H4 (cell line): ENCODE measurements at places on chromosomes 2 and 18. TPM values are rescaled to one million over a fixed set of nuclear protein-coding genes. Genes with fewer than 3 reads are reported as not detected.

GRCh38 chr2:36589230-36589630, 8.7 kb downstream of the FEZ2 start:
- DNase-seq = no peak

DNA sequence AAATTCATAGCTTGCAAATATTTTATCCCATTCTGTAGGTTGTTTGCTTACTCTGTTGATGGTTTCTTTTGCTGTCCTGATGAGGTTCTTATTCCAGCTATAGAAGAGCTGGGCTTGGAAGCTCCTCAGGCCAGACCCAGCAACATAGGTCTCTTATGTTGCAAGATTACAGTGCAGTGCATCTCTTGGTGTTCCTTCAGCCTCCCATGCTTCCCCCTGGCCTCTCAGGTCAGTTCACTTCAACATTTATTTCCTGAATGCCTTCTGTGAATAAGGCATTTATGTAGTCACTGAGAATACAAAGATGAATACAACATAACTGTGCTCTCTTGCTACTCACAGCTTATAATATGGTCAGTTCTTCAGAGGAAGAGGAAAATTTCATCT, 179.0 kb upstream of the SLC39A10 start:
- no peak for DNase-seq

DNA sequence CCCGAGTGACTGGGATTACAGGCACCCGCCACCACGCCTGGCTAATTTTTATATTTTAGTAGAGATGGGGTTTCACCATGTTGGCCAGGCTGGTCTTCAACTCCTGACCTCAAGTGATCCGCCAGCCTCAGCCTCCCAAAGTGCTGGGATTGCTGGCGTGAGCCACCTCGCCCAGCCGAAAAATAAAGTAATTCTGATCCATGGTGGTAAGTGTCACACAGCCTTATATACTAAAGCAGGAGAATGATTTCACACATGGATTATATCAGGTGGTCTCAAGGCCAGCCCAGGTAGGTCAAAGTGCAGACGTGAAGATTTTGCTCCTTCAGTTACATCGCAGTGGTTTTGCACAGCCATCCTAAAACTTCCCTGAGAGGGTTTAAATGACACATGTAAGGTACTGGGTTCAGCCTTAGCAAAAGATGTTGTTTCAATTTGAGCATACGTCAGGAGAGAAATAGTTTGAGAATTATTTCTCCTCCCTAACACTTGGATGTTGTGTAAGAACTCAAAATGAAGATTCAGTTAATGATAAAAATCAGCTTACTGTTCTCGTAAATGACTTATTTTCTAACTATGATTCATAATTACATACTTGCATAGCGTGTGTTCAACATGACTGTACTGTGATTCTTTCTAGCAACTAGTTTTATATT, 93.0 kb upstream of the SLC39A10 start:
- DNase-seq = no peak

DNA sequence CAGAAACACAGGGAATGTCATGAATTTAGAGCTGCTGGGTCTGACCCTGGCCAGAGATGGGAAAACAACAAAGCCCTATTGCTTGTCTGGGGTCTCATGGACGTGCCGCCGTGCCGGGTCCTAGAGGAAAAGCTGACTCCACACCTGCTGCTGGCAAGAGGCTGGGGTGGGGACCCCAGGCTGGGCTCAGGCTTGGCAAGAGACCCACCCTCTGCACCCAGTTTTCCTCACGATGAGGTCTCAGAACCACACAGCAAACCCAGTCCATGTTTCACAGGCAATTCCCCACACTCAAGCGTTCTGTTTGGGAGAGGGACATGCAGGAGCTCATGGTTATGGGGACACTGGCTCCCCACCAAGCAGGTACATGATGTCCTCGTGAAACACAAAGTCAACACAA, 367.3 kb upstream of the SALL3 start:
- no peak for DNase-seq

- no peak for DNase-seq
These were observed 331.7 kb downstream of the MEIS1 start for GRCh38 chr2:66766582-66766981.

DNA sequence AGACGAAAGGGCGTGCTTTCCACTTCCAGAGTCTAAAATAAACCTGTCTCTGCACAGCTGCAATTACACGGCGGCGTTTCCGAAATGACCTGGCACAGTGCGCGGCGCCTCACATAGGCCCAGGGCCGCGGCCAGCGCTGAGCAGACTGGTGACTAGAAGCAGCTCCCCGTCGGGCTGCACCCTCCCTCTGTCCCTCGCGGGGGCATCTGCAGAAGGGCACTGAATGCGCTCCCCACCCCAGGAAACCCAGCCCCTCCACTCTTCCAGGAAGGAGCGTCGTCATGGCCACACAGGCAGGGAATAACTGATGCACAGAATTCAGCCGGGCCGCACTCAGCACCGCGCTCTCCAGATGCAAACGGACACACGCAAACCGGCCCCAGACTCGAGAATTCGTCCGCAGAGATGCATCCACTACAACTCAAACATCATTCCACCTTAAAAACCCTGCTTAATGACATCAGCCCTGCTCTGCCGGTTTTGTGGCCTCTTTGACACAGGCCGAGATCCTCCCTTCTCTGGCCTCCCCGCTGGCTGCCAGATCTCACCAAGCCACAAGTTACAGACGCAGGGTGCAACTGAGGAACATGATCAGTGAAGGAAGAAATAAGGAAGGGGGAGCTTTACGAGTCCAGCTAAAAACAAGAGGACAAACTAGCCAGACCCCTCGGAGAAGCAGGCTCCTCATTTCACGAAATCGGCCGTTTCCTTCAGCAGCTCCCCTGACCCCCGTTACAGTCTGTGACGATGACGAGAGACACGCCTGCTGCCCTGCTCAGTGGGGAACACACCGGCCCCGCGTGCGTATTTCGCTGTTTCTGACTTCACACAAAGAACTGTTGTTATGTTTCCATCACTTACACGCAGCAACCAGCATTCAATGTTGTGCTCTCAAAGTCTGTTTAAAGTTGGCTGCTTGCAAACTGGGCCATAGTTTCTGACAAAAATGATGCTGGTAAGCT, 40.2 kb downstream of the MBP start:
- no peak for DNase-seq

DNA sequence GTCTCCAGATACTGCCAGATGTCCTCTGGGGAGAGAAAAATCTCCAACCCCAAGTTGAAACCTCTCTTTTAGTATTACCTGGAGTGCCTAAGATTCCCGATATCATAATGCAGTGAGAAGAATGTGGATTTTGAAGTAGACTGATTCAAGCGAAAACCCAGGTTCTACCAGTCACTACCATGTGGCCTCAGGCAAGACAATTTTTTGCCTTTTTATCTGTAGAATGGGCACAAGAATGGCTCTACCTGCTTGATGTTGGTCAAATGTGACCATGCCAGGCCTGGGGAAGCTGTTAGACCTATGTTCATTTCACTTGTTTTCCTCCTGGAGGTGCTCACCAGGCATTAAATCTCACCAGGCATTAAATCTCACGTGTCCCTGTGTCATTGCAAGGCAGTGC, 131.3 kb downstream of the DDX1 start:
- DNase-seq = no peak

- DNase-seq = no peak
These were observed 52.4 kb upstream of the SIX3 start for GRCh38 chr2:44889096-44889495.

DNA sequence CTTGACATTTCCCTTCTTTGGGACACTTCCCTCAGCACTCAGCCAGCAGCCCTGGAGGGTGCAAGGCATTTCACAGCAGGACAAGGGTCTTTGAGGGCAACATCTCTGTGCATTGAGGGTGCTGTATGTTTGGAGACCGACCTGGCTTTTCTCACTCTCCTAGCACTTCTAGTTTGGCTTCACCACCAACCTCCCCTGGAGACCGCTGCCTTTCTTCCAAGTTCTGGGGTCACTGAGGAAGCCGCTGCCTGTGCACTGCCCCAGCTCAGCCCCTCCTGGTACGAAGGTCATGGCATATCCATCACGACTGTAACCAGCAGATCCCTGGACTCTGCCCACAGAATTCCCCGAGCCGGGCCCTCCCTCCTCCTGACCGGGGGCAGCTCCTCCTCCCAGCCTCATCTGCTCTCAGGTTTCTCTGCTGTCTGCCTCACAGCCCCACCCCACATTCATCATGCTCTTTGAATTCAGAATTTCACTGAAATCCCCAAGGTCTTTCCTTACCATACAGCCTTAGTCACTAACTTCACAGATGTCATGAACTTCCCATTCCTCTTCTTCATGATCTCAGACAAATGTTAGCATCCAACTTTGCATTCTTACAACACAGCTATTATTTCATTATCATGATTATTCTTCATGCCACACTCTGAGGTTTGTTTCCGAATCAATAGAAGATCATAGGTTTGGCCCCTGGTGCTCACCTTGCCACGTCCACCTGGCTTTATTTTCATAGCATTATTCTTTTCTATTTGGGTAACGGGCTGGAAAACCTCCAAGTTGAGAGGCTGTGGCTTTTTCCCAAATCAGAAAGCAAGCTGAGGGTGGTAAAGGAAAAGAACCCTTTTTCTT, 113.0 kb upstream of the COPS8 start:
- DNase-seq = peak; percentile 23

GRCh38 chr2:19711470-19712372, 190.1 kb downstream of the TTC32 start:
- DNase-seq = peak; percentile 74

DNA sequence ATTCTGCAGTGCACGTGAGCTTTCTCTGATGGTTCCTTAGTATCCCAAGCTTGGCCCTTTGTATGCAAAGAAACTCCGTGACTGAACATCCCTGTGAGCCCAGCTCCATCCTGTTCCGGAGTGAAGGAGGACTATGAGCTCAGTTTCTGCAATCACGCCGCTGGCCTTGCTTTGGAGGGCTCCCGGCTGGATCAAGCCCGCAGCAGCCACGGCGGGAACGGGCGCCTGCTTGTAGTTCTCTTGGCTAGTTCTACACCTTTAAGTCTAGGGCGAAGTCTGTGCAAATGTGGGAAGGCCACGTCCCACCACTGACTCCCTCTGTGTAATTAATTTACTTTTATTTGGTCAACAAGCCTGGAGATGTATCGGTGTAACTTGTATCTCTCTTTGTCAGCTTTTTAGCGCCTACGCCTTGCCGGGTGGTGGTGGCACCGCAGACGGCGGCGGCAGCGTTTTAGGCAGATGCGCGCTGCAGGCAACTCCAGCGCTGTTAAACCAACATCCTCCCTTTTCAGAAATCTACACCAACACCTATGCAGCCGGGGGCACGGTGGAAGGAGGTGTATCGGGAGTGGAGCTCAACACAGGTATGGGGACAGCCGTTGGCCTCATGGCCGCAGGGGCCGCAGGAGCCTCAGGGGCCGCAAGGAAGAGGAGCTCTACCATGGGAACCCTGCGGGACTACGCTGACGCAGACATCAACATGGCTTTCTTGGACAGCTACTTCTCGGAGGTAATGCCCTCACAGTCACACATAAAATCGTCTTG, 34.3 kb downstream of the DSG4 start:
- DNase-seq = no peak

DNA sequence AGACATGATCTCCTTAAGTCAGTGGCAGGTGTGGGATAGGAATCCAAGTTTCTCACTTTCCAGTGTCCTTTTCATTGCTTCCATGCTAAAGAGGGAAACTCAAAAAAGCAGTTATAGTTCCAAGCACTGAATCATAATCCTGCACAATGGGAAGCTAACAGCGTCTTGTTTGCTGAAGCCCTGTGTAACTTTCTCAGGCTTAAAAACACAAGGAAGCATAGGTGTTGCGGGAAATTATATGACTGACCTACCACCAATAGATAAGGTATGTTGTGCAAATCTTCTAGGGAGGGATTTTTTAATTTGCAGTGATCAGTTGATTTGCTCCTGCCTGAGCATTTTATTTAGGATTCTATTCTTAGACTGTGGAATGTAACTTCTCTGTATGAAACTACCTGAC, 250.9 kb downstream of the MYO3B start:
- no peak for DNase-seq

- no peak for DNase-seq
These were observed 28.7 kb upstream of the ZEB2 start for GRCh38 chr2:144548532-144549191.

DNA sequence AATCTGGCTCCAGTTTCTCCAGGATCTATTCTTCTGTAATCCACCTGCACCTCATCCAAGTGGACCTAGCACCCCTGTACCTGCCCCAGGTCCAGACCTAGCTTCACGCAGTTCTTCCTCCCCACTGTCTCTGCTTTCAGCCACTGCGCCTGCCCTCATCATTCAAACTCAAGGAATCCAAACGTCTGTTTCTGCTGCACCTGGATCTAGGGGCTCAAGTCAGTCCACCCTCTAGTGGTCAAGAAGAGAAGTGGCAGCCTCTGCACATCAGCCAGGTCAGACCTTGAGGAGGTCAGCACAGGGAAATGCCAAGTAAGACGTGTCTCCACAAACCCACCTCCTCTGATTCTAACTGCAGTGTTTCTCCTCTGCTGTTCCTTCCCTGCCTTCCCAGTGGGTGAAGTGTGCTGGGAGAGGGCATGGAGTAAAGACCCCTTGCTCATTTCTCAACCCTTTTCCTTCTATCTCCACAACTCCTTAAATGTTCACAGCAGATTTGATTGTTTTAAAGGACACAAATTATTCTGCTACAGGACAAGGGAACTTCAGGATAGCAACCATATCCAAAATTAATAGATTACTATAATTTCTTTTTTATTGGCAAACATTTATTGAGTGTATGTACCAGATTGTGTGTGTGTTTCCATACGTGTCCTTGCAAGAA, 8.6 kb upstream of the RNF152 start:
- DNase-seq = peak; percentile 78

DNA sequence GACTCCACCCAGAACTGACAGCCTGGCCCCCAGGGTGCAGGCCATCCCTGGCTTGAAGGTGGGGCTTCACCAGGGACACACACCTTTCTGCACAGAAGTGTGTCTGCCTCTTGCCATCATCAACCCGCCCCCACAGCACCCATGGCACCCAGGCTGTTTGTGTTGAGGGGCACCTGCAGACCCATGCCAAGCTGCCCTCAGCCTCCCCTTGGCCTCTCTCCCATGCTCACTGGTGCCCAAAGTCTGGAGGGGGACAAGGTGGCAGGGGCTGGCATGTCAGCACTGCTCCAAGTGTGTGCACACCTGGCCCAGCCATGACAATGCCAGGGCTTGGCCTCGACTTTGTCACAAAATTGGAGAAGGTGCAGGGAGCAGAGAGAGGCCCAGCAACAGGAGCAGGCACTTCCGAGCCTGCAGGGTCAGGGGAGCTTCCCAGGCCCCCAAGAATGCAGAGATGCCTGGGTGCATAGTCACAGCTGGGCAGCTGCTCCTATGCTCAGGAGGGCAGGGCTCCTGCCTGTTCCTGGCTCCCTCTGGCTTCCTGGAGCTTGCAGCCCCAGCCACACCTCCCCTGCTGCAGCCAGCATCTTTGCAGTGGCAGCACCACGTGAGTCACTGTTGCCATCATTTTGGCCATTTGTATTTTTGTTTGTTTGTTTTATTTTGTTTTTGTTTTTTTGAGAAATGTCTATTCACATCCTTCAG, 280.6 kb upstream of the UBE2E3 start:
- DNase-seq = no peak

GRCh38 chr2:45637440-45637839, 14.0 kb upstream of the PRKCE start:
- peak; percentile 72 for DNase-seq

- DNase-seq = no peak
These were observed 344.8 kb downstream of the MTX2 start for GRCh38 chr2:176614049-176614448.

GRCh38 chr18:76674596-76674995, 147.8 kb upstream of the ZNF236 start:
- no peak for DNase-seq

Gene CFAP65
- total RNA-seq = 0.10 TPM in 1 of 2 replicates, not detected in the other

Gene UCN
- total RNA-seq = 0.53 TPM in 1 of 2 replicates, not detected in the other

Gene XIRP2
- total RNA-seq = not detected in 2 replicates

Gene KLHL14
- 0.02 TPM in 1 of 2 replicates, not detected in the other for total RNA-seq

Gene RAB6C
- total RNA-seq = not detected in 2 replicates

Gene LHCGR
- not detected in 2 replicates for total RNA-seq

Gene TMEM200C
- total RNA-seq = 0.31 and 0.35 TPM in 2 replicates

Gene SMIM21
- not detected in 2 replicates for total RNA-seq

Gene NR4A2
- total RNA-seq = 0.70 TPM in 1 of 2 replicates, not detected in the other

Gene UBXN4
- total RNA-seq = 24.2 and 31.4 TPM in 2 replicates

Gene FOXD4L1
- not detected in 2 replicates for total RNA-seq
